ENCODE measurements at places on chromosomes 1 and 21. TPM values are rescaled to one million over a fixed set of nuclear protein-coding genes. Genes with fewer than 3 reads are reported as not detected.

Gene OPTC
- total RNA-seq, result not detected

DNA sequence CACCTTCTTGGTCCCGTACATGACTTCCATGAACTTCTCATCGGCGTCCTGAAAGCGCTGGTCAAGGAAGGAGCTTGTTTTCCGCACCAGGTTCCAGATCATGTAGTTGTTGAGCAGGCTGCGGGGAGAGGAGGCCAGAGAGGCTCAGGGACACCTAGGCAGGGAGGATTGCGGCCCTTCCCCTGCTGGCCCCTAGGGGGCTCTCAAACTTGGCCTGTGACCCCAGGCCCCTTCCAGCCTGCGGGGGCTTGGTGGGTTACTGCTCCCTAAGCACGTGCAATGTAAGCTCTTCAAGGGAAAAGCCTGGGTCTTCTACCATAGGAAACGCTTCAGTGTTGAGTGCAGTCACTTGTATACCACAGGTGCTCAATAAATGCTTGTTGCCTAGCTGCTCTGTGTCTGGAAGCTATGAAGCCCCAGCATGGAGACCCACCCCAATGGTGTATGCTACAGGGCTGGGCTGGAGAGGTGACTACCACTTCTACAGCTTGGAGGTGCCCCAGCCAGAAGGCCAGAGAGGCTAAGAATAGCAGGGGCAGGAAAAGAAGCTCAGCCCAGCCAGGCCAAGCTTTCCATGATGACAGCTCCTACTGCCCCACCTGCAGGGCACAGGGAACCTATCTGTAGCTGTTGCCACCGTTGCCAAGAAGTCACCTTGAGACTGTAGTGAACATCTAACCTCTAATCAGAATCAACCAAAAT, 45.1 kb downstream of the ECE1 start:
- DNase-seq, result no peak

DNA sequence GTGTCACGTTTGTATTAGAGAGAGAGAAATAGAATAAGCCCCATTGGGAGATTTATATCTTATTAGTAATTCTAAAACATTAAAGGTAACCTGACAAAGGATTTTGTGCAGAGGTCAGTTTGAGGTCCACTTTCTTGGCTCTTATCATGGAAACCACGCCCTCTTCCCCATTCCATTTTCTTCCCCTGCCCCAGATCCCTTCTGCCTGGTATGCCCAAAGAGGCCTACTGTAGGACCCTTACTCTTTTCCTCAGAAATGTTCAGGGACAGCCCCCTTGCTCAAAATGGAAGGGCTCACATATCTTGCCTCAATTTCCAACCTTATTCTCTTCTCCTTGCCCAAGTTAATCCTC, 9.6 kb downstream of the CCDC185 start:
- no peak for DNase-seq

GRCh38 chr21:39651206-39651605, 38.5 kb downstream of the B3GALT5 start:
- no peak for DNase-seq
